Esophagus muscularis mucosa (tissue), 4 donors: ENCODE measurements at places on chromosomes 6 and 20.
A peak's percentile ranks its signal among the peaks of the same experiment; 100 is the strongest.

DNA sequence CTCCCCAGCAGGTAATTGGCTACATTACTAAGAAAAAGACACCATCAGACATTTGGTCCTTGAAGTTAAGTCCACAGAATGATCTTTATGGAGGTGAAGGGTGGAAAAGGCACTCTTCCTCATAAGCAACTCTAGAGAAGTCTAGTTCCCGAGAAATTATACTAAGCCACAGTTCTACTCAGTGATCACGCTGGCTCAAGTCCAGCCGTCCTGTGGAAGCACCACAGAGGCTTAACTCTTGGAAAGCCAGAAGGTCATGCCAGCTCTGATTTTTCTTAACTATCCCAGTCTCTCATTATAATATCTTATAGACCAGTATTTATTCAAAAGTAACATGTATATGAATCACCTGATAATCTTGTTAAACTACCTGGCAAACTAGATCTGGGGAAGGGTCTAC lies 258.5 kb downstream of the EYA4 start:
- DNase-seq = no peak

DNA sequence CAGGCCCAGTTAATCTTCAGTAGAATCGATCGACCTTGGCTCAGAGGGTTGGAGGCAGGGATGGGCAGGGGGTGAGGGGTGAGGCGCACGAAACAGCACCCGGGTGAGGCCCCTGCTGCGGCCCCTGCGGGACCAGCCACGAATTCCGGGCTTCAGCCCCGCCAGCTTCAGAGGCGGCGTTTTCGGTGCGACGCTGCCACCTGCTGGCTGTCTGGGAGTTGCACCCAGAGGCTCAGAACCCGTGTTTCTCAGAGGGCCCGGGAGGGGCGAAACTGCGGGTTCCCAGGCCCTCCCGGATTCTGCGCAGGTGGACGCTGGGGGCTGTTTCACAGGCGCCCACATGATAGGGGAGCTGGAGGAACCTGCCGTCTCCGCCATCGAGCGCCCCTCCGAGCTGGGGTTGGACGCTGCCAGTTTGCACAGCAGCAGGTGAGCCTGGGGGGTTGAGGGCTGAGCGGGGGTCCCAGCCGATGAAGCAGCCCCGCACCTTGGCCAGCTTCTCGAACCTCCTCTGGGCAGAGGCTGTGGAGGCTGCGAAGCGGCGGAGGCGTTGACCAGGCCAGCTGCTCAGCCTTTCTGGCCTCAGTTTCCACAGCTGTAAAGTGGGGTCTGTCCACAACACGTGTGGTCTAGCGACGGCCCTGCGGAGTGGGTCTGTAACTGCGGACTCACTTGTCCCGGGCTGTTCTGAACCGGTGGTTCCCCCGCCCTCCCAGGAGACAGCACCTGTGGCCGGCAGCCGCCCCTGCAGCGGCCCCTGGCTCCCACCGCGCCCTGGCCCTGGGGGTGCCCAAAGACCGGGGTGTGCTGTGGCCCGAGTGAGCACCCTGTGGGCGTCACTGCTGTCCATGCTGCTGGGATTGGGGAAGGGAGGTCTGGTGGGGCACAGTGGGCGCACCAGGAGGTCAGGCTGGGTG lies 2.5 kb upstream of the BHLHE23 start:
- DNase-seq = no peak

GRCh38 chr20:11453430-11453829 lies 464.3 kb upstream of the BTBD3 start:
- no peak for DNase-seq

- DNase-seq = peak; percentile 72
Observed at GRCh38 chr20:58710481-58711265, 18.1 kb downstream of the NPEPL1 start.

GRCh38 chr20:42218621-42219374 lies 600.6 kb upstream of the CHD6 start:
- DNase-seq = no peak

GRCh38 chr6:166449641-166450040 lies 66.9 kb upstream of the MPC1 start:
- no peak for DNase-seq

DNA sequence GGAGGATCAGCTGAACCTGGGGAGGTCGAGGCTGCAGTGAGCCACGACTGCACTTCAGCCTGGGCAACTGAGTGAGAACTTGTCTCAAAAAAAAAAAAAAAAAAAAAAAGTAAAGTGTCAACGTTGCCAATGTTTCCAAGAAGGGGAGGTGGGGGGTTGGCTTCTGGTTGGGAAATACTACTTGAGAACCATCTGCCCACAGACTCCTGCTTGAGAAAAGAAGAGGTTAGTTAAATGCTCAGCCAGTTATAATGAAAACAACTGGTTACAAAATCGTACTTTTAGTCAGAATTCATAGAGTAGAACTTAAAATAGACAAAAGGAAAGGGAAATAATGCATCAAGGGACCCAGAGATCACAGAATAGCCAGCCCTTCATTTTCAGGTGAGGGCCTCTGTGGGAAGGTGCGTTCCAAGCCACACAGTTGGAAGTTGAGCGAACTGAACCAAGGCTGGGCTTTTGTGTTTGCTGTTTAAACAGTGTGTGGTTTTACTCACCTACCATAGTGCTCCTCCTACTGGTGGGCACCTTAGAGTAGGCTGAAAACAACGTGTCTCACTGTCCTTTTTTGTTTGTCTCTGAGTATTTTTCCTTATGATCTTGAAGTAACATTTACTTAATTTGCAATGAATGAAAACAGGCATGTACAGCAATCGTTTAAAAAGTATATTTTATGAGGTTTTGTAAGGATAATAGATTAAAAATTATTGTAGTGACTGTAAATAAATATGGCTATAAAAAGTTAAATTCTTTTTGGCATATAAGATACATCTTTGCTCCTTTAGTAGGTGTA lies 200.7 kb downstream of the BCAS1 start:
- DNase-seq = no peak
